ENCODE measurements at places on chromosomes 2 and 18.

GRCh38 chr2:237915576-237915975 is 51.2 kb upstream of the UBE2F start:
- DNase-seq: no peak

- DNase-seq: no peak
These were observed 52.1 kb downstream of the ZBTB7C start for GRCh38 chr18:48356909-48357631.

GRCh38 chr18:48940854-48941611 is 9.7 kb downstream of the SMAD7 start:
- no peak for DNase-seq

DNA sequence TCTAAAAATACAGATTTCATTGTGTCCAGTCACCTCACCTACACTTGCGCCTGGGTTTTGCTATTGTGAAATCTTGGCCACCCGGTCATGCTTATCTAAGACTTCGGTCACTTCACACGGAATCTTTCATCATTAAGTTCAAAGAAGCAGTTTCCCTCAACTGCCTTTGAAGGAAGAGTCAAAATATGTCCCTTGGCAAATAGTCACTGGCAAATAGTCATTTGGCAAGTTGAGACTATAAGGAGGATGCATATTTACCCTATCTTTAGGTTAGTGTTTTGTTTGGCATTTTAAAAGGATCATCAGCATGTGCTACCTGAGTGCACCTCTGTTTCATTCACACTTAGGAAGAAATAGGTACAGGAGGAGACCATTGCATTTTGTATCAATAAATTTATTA is 95.9 kb downstream of the FEZ2 start:
- no peak for DNase-seq

- no peak for DNase-seq
These were observed 264.2 kb downstream of the LNPK start for GRCh38 chr2:175737722-175738361.

GRCh38 chr2:148263890-148264289 is 243.0 kb downstream of the MBD5 start:
- DNase-seq: no peak

DNA sequence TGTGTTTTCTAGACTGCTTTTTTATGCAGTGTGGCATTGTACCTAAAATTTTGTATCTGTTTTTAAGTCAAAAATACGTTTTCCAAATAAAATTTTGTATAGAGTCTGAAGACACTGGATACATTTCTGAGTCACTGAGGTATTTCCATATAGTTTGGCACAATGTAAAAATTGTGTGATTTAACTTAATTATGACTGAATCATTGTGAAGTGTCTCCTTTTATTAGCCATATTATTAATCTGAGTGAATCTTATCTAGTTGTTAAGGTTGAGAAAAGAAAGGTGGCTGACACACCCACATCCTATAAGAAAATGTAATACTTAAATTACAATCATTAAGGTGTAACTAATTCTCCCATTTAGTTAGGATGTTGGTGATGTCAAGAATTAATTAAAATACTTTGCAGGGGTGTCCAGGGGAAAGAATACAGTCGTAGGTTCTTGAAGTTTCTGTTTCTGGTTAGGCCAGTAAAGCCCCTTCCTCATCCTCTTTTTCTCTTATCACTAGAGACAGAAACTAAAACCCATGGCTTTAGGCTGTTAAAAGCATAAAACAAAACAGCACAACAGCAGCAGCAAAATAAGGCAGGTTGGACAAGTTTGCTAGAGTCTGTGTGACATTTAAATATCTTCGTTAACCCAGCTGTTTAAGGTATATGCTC is 71.6 kb downstream of the UBE2E3 start:
- DNase-seq: no peak

GRCh38 chr2:101305035-101305434 is 3.5 kb downstream of the RNF149 start:
- no peak for DNase-seq

DNA sequence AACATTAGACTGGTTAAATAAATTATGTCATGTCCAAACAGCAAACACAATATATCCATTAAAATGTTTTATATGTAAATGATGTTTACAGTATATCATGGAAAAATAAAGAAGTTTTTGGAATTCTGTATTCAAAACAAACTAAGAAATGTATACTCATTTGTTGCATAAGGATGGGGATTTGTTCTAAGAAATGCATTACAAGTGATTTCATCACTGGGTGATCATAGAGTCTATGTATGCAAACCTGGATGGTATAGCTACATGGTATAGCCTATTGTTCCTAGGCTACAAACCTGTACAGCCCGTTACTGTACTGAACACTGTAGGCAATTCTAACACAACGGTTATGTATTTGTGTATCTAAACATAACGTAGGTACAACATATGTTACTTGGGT is 35.1 kb downstream of the ARL5A start:
- no peak for DNase-seq

GRCh38 chr2:234022424-234022823 is 28.1 kb upstream of the SPP2 start:
- no peak for DNase-seq

- no peak for DNase-seq
These were observed 57.9 kb downstream of the POLR1A start for GRCh38 chr2:86047575-86048382.

- DNase-seq: peak; percentile 1
These were observed 416.6 kb upstream of the MEX3C start for GRCh38 chr18:51614033-51614432.

DNA sequence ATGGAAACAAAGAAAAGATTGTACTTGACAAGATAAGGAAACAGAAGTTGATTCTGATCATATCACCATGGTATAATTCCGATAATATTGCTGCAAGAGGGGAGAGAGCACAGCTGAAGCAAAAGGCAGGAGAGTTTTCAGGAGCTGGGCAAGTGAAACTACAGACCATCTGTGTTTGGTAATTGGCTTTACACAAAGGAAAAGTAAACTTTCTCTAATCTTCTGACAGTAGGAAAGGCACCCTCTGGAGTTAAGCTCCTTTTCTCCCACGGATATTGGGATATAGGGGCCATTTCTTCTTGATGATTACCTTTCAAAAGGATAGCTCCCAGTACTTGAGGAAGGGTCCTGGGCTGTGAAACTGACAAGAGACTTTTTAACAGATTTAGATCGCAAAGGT is 29.9 kb upstream of the REG3A start:
- DNase-seq: no peak

GRCh38 chr2:237391140-237391539 is 22.8 kb downstream of the COL6A3 start:
- DNase-seq: no peak

- peak; percentile 80 for DNase-seq
These were observed at the start of gene TGIF1 for GRCh38 chr18:3450012-3450798. Gene TGIF1 (plus strand): TSS chr18:3450172. CDS start chr18:3450490, 318 bp downstream.

Measured in fibroblast of mammary gland (primary cell).